NCI-H1436 (cell line): ENCODE measurements at places on chromosomes 2 and 18.

GRCh38 chr18:12376754-12377555, at the start of gene AFG3L2:
Gene AFG3L2 (minus strand): TSS chr18:12377227. CDS start chr18:12377082, 145 bp downstream.
- DNase-seq: peak; percentile 98

- DNase-seq: no peak
Measured at GRCh38 chr2:237892478-237892877, 33.1 kb downstream of the RAMP1 start.

- no peak for DNase-seq
Measured at GRCh38 chr18:48882379-48882778, 68.4 kb downstream of the SMAD7 start.

- DNase-seq: no peak
Measured at GRCh38 chr2:228916416-228917090, 354.5 kb downstream of the PID1 start.

DNA sequence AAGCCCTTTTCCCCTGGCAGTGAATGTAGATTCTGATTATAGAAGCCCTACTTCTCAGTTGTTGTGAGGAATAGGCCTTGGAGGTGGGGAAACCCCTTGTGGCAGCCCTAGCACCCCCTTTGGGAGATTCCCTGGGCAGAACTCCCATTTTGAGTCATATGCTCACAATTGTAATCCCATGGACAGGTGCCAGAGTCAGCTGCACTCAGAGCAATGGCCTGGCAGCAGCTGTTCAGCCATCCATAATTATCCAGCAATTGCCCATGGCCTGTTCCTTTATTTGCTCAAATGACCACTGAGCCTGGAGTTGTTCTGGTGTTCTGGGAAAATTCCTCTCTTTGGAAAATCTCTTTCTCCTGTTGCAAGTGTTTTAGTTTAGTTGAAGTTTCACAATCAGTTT, 71.7 kb downstream of the PTRHD1 start:
- DNase-seq: no peak

- no peak for DNase-seq
Measured at GRCh38 chr18:76405280-76405679, 89.8 kb downstream of the ZNF516 start.

DNA sequence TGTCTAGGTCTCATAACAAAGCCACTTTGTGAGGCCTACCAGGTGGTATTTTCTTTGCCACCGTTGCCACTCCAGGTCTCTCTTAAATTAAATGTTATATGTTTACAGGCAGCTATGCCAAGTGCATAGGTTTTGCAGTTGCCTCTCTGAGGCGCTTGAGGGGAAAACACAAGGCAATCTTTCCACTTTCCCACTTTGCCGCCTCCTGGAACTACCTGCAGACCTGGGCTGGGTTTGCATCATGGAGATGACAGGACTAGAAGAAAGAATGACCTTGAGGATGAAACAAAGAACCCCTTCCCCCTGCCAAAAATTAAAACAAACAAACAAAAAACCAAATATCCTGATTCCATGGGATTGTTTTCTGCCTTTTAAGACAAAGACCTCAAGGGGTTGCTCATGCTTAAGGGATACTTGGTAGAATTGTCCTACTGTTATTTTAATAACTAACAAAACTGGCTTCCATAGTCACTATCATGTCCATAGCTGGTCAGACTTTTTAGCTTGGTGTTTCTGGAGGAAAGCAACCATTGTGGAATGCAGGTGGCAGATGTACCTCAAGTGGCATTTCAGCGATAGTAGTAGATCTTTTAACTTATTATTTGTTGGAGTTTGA, 159.9 kb downstream of the PRPF40A start:
- no peak for DNase-seq

- DNase-seq: no peak
Measured at GRCh38 chr2:33484042-33484621, 7.7 kb downstream of the RASGRP3 start.

- no peak for DNase-seq
Measured at GRCh38 chr2:22487036-22487435, 897.9 kb upstream of the KLHL29 start.

- peak; percentile 76 for DNase-seq
Measured at GRCh38 chr2:102848366-102848839, 86.6 kb downstream of the TMEM182 start.

- DNase-seq: no peak
Measured at GRCh38 chr2:177178797-177179196, 33.8 kb upstream of the HNRNPA3 start.

DNA sequence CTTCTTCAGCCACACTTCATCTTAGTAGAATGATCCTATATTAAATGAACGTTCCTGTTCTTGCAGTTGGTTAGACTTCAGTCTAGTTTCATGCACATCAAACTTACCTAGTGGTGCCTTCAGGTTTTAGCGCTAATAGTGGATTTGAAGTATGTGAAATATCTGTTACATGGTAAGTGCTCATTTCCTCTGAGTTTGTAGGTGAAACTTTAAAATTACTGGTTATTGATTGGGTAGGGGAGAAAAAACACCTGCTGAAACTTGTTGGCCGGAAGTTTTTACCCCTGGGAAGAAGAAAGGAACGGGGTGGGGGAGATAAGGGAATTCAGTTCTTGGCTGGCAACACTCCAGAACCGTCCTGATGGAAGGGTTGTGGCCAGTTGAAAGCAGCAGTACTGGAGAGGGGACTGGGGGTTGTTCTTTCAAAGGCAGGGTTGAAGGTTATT, 112.8 kb downstream of the SPTBN1 start:
- DNase-seq: no peak

- no peak for DNase-seq
Measured at GRCh38 chr2:15812187-15812780, 128.1 kb upstream of the MYCN start.

DNA sequence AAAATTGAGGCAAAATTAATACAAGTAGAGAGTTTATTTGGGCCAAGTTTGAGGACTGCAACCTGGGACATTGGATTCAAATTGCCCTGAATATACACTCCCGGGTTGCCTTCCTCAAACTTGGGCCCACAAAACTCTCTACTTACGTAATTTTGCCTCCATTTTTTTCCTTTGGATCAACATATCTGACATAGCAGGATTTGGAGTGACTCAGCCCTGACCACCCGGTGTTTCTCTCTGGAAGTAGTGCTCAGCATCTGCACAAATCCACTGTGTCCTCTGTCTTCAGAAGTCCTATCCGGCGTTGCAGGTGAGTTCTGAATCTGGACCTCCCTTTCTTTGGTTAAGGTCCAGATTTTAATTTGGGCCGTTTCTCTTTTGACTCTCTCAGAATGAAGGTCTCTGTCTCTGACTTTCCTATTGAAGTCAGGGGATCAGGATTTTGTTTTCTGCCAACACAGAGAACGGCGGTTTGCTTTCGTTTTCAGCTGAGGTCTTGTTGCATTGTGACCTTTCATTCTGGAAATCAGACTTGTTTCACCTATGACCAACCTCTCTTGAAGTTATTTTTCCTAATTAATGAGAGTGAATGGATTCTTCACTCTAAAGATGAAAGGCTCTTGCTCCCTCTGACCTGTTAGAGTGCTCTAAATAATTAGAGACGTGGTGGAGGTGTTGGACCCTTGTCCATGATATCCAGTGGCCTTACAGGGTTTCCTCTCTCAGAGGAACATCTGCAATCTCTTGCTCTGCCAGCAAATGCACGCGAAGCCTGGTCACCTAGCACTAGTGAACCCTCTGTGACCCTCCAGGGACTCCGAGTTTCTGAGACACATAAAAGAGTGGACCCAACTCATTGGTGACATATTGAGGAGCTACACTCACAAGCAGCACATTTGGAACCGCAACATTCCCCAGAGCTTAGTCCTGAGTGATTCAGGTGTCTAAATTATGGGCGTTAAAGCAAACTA, 13.6 kb downstream of the TCF23 start:
- DNase-seq: no peak

GRCh38 chr2:169275696-169276444, 86.5 kb downstream of the LRP2 start:
- DNase-seq: no peak

DNA sequence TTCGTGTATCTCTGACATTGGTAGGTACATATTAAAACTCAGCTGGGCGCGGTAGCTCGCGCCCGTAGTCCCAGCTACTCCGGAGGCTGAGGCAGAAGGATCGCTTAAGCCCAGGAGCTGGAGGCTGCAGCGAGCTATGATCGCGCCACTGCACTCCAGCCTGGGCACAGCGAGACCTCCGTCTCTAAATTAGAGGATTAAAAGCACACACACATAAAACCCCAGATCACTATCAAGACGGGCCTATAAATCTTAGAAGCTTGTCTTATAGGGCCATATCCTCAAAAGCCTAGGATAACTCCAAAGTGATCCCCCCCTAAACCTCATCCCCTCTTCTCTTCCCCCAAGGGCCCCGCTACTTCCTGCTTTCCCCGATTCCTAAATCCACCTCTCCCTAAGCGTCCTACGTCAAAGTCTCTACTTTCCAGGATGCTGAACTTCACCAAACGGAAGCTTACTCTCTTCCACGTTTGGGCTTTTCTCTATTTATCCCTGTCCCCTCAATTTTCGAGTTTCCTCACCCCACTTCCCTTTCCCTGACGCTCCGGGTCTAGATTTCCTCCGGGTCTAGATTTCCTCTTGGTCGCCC, 707 bp downstream of the KRCC1 start:
- no peak for DNase-seq

DNA sequence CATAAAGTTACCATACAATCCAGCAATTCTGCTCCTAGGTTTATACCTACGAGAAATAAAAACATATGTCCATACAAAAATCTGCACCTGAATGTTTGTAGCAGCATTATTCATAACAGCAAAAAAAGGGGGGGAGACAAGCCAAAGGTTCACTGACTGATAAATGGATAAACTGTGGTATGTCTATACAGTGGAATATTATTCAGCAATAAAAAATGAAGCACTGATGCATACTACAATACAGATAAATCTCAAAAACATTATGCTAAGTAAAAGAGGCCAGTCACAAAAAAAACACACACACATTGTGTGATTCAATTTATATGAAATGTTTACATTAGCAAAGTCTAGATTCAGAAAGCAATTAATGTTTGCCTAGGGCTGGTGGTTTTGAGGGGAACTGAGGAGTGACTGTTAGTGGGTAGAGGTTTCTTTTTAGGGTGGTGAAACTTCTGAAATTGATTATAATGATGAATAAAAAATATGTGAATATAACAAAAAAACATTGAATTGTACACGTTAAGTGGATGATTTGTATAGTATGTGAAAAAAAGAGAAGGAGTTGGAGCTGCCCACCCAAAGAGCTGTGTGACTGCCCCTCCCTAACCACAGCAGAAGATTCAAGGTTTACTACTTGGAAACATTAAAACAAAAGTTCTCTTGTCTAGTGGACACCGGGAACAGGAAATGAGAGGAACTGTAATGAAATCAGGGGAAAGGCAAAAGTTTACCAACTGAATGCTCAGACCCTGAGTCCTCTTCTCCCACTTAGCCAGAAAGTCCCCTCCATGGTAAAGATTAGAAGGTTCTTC, 13.4 kb downstream of the COLEC12 start:
- DNase-seq: no peak
